ENCODE measurements at places on chromosomes 12 and 14. TPM values are rescaled to one million over a fixed set of nuclear protein-coding genes. Genes with fewer than 3 reads are reported as not detected.

DNA sequence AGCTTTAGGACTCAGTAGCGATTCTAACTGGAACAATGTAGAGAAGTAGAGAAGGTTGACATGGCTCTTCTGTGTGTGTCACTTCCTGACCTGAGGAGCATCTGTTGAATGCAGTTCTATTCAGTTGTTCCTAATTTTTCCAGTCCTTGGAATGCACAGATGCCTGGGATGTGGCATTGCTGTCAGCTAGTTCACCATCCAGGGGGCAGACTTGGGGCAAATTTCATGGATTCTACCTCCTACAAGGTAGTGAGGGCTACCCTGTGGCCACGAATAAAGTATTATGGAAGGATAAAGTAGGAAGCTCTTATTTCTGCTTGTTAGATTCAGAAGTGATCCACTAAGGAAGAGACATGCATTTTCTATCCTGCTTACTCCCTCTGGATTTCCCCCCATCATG lies 74.4 kb upstream of the GPATCH2L start:
- DNase-seq = no peak

- DNase-seq = no peak
Observed at GRCh38 chr14:37569729-37570128, 25.3 kb downstream of the FOXA1 start.

- no peak for DNase-seq
Observed at GRCh38 chr12:3117144-3117581, 40.0 kb downstream of the TSPAN9 start.

- DNase-seq = no peak
Observed at GRCh38 chr12:78799649-78800048, 64.9 kb upstream of the SYT1 start.

DNA sequence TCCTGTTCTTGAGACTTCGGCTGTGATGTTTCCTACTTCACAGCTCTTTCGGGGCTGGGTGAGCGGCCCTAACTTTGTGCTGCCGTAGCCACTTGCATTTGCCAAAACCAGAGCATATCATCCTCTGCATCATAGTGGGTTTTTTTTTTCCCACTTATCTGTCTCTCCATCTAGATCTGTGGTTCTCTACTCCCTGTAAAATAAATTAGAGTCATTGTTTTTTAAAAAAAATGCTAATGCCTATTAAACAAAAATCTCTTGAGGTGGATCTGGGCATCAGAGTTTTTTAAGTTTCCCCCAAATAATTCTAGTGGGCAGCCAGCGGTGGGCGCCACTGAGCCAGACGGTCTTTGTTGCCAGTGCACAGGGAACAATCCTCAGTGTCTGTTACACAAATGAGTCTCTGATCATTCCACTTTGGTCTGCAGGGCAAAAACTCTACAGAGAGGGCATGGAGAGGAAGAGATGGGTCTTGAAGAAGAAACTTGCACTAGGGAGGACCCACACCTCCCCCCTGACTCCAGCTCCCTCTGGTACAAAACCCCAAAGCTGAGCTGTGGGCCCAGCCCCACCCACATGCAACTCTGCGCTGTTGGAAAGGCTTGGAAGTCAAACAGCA lies 62.4 kb upstream of the BCL2L14 start:
- peak; percentile 71 for DNase-seq

DNA sequence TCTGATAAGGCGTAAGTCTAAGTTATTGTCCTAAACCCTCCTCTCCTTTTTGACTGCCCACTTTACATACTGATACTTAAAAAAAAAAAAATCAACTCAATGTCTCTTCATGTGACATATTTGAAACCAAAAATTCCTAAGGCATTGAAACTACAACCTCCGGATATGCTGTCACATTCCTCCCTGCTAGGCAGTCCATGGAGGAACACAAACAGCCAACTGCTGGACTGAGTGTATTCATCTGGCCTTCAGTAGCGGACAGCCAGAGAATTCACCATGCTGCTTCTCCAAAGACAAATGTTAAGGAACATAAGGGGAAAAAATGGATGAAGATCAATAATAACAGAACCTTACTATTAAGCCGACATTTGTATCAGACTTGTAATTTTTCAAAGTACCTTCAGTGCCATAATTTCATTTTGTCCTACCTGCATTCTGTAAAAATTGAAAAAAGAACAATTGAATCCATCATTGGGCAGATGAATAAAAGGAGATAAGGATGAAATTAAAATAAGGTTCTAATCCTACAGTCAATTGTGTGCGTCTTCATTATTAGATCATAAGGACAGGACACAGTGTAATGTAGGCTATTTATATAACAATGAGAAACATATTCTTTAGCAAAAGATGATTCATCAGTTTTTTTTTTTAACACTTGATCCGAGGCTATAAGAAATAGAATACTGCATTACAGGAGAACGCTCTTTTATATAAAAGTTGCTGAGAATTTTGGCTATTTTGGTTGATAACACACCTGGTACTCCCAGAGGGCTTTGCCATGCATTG lies 12.2 kb downstream of the RERG start:
- no peak for DNase-seq

- DNase-seq = no peak
Observed at GRCh38 chr12:105332925-105333324, 2.4 kb downstream of the C12orf75 start.

Gene PRIMA1
- total RNA-seq = not detected

Gene FSCB
- not detected for total RNA-seq

Gene DUSP6
- 85.0 TPM for total RNA-seq
